ENCODE measurements at places on chromosomes 16 and 17. TPM values are rescaled to one million over a fixed set of nuclear protein-coding genes. Genes with fewer than 3 reads are reported as not detected.

GRCh38 chr17:6455321-6455705 lies 11.1 kb downstream of the PIMREG start:
- H3K27ac ChIP-seq: no peak overlapping the region
- peaks cover 30% of the 10 kb centered on the region for H3K27me3 ChIP-seq
- H3K4me3 ChIP-seq: peak overlapping the region; percentile 61
- DNase-seq: no peak

- H3K4me1 ChIP-seq: no peaks in the 10 kb centered on the region
- H3K27me3 ChIP-seq: peaks cover 82% of the 10 kb centered on the region
- no peaks in the 10 kb centered on the region for H3K36me3 ChIP-seq
- no peak overlapping the region for H3K4me3 ChIP-seq
These were observed 128.4 kb downstream of the ENGASE start for GRCh38 chr17:79203016-79203415.

DNA sequence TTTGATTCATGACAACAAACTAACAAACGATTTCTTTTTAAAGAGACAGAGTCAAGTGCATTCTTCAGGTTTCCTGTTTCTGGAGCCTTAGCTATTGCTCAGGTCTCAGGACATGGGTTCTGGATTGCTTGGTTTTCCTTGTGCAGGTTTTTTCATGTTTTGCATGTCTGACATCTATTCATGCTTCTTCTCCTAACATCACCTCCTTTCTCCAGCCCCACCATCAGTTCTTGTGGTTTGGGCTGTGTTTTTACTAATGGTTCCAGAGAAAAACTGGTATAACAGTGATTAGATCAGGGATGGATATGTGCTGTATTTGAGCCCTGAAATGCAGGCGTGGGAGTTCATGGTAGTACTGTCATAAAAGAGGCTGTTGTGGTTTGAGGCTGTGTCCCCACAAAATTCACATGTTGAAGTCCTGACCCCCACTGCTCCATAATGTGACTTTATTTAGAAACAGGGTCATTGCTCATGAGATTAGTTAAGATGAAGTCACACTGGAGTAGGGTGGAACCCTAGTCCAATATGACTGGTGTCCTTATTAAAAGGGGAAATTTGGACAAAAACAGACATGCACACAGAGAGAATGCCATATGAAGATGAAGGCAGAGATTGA lies 67.9 kb downstream of the IRX6 start:
- H3K4me3 ChIP-seq: no peak overlapping the region
- peaks cover 35% of the 10 kb centered on the region for H3K27me3 ChIP-seq
- DNase-seq: no peak
- no peak overlapping the region for H3K27ac ChIP-seq
- no peaks in the 10 kb centered on the region for H3K36me3 ChIP-seq
- peaks cover 16% of the 10 kb centered on the region for H3K4me1 ChIP-seq

The ERN2 gene
- total RNA-seq: 0.31 TPM

- peaks cover 13% of the 10 kb centered on the region for H3K4me1 ChIP-seq
- no peak for DNase-seq
- H3K36me3 ChIP-seq: peaks cover 2% of the 10 kb centered on the region
- H3K27ac ChIP-seq: no peak overlapping the region
These were observed 1.4 kb downstream of the GPS1 start for GRCh38 chr17:82053130-82053529.

The TBC1D3H gene
- total RNA-seq: not detected

GRCh38 chr17:30323262-30323894 lies 10.5 kb downstream of the TMIGD1 start:
- peaks cover 60% of the 10 kb centered on the region for H3K27me3 ChIP-seq
- DNase-seq: no peak
- no peak overlapping the region for H3K27ac ChIP-seq

The DNAI2 gene
- not detected for total RNA-seq

GRCh38 chr16:70529051-70529777 lies 5.6 kb downstream of the SF3B3 start:
- no peak for DNase-seq
- H3K27ac ChIP-seq: peak overlapping the region; percentile 71
- peaks cover 29% of the 10 kb centered on the region for H3K4me1 ChIP-seq
- peaks cover 39% of the 10 kb centered on the region for H3K36me3 ChIP-seq

DNA sequence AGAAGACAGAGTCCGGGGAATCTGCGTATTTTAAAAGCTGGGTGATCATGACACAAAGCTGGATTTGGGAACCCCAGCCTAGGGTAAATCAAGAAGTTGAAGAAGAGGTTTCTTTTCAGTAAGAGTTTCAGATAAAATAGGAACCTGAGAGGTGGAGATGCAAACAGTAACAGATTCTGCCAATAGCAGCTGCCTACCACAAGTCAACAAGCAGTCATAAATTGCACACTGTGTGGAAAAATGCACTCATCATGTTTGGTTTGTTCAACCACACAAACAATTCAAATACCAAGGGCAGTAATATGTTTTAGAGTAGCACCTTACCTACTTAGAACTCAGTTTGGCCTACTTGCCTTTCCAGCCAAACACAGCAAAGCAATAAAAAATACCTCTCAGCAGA lies 14.0 kb downstream of the MYO1D start:
- no peaks in the 10 kb centered on the region for H3K27me3 ChIP-seq
- H3K27ac ChIP-seq: peak overlapping the region; percentile 94
- no peak for DNase-seq
- H3K4me3 ChIP-seq: no peak overlapping the region
- no peaks in the 10 kb centered on the region for H3K36me3 ChIP-seq
- H3K4me1 ChIP-seq: peaks cover 37% of the 10 kb centered on the region

DNA sequence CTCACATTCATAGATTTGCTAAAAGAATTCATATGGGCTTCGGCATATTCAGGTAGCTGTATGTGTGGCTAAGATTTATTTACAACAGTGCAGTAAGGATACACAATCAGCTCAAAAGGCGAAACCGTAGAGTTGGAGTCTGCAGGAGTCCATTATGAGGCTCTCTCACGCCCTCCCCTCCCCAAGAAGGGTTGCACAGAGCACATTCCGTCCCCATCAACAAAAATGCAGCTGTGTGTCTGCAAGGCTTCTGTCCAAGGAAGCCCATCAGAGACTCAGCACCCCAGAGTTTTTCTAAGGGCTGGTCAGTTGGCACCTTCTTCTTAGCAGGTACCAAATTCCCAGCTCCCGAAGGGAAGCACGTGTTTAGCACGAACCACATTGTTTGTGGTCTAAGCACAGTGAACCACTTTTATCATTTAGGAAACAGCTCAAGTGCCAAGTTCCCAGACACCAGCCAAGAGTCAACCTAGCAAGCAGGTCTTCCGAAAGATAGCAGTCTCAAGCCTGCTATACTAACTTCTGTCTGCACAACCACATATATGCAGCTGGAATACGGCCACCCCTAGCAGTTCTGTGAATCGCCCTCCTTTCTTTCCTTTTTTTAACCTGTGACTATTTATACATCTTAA lies 28.5 kb upstream of the MEAK7 start:
- H3K27me3 ChIP-seq: no peaks in the 10 kb centered on the region
- no peak overlapping the region for H3K4me3 ChIP-seq
- H3K36me3 ChIP-seq: peaks cover 2% of the 10 kb centered on the region
- no peak for DNase-seq

- H3K27me3 ChIP-seq: no peaks in the 10 kb centered on the region
- H3K4me3 ChIP-seq: no peak overlapping the region
- H3K36me3 ChIP-seq: peaks cover 9% of the 10 kb centered on the region
- no peak for DNase-seq
These were observed 80.5 kb upstream of the CLEC18B start for GRCh38 chr16:74501484-74502478.

GRCh38 chr17:41666237-41666641 lies 22.4 kb upstream of the EIF1 start:
- peak overlapping the region; percentile 89 for H3K27ac ChIP-seq
- peak overlapping the region; percentile 70 for H3K4me3 ChIP-seq
- H3K36me3 ChIP-seq: no peaks in the 10 kb centered on the region

- peak; percentile 100 for DNase-seq
- no peak overlapping the region for H3K27ac ChIP-seq
- H3K4me3 ChIP-seq: no peak overlapping the region
- no peaks in the 10 kb centered on the region for H3K4me1 ChIP-seq
These were observed 13.4 kb downstream of the PER1 start for GRCh38 chr17:8138672-8139371.

The TEX14 gene
- total RNA-seq: 0.20 TPM

- no peak for DNase-seq
- H3K36me3 ChIP-seq: peaks cover 23% of the 10 kb centered on the region
- H3K27ac ChIP-seq: peak overlapping the region; percentile 66
- H3K4me1 ChIP-seq: peaks cover 24% of the 10 kb centered on the region
These were observed 220.7 kb upstream of the KCNJ16 start for GRCh38 chr17:69854225-69854780.

DNA sequence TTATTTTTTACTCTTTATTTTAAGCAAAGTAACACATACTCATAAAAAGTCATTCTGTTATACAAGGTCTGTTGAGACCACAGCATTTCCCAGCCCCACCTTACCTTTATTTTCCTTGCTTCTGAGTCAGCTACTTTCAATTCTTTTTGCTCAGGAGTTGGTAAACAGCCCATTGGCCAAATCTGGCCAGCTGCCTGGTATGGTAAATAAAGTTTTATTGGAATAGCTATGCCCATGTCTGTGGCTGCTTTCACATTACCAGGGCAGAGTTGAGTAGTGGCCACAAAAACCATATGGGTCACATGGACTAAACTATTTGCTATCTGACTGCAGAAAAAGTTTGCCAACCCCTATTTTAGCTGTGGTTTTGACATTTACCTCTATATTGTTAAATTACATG lies 3.4 kb upstream of the NSRP1 start:
- no peaks in the 10 kb centered on the region for H3K36me3 ChIP-seq
- H3K4me3 ChIP-seq: no peak overlapping the region
- DNase-seq: no peak
- H3K27ac ChIP-seq: no peak overlapping the region
- peaks cover 14% of the 10 kb centered on the region for H3K4me1 ChIP-seq
- no peaks in the 10 kb centered on the region for H3K27me3 ChIP-seq

The FOXN1 gene
- 0.34 TPM for total RNA-seq

The SLC5A11 gene
- total RNA-seq: 0.22 TPM

GRCh38 chr17:50514936-50515702 lies 6.9 kb downstream of the MYCBPAP start:
- peaks cover 1% of the 10 kb centered on the region for H3K27me3 ChIP-seq
- no peak overlapping the region for H3K27ac ChIP-seq
- H3K36me3 ChIP-seq: no peaks in the 10 kb centered on the region
- peaks cover 25% of the 10 kb centered on the region for H3K4me1 ChIP-seq
- no peak for DNase-seq

DNA sequence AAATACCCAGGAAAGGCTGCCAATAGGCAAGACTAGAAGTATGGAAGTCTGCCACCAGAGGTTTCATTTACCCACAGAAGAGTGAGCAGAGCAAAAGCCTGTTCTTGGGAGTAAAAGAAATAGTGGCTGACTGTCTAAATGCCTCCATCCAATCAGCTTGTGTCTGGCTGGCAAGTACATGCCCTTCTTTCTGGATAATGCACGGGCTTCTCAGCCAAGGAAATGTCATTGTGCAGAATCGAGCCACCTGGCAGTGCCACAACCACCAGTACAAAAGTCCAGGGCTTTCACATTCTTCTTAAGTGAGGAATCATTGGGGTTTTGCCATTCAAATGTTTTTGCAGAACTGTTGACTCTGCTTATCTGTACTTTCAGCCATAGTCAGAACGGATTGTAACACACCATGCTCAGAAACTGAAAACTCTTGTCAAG lies 10.1 kb upstream of the ERCC4 start:
- H3K27ac ChIP-seq: no peak overlapping the region
- H3K36me3 ChIP-seq: no peaks in the 10 kb centered on the region
- peaks cover 36% of the 10 kb centered on the region for H3K27me3 ChIP-seq

GRCh38 chr16:4537376-4538343 lies 913 bp downstream of the CDIP1 start:
- H3K36me3 ChIP-seq: peaks cover 14% of the 10 kb centered on the region
- peaks cover 11% of the 10 kb centered on the region for H3K4me1 ChIP-seq
- DNase-seq: no peak
- H3K27ac ChIP-seq: peak overlapping the region; percentile 49
- H3K4me3 ChIP-seq: peak overlapping the region; percentile 61

GRCh38 chr17:32515677-32516383 lies 29.0 kb downstream of the CDK5R1 start:
- no peaks in the 10 kb centered on the region for H3K27me3 ChIP-seq
- no peak overlapping the region for H3K4me3 ChIP-seq
- H3K27ac ChIP-seq: no peak overlapping the region

The TLCD3B gene
- 1.1 TPM for total RNA-seq

DNA sequence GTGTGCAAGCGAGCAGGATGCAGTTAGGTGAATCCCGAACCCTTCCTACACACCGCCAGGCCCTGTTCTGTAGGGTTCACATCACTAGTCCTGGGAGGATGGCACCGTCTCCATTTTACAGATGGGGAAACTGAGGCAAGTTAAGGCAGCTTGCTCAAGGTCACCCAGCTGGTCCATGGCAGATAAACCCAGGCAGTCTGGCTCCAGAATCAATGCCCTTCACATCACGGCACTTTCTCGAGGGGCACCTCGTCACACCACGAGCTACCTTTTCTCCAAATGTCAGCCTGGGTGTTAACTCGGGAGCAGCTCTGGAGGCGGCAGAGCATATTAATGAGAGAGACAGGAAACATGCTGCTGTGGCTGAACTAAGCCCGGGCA lies 9.5 kb downstream of the NOB1 start:
- no peak overlapping the region for H3K27ac ChIP-seq
- no peaks in the 10 kb centered on the region for H3K27me3 ChIP-seq
- H3K4me1 ChIP-seq: peaks cover 13% of the 10 kb centered on the region
- H3K36me3 ChIP-seq: peaks cover 48% of the 10 kb centered on the region

- H3K36me3 ChIP-seq: no peaks in the 10 kb centered on the region
- no peaks in the 10 kb centered on the region for H3K27me3 ChIP-seq
- H3K27ac ChIP-seq: peak overlapping the region; percentile 97
- H3K4me1 ChIP-seq: peaks cover 55% of the 10 kb centered on the region
- DNase-seq: no peak
These were observed 609 bp upstream of the ZNF750 start for GRCh38 chr17:82840431-82840831.

- H3K27me3 ChIP-seq: no peaks in the 10 kb centered on the region
- H3K4me3 ChIP-seq: no peak overlapping the region
- H3K27ac ChIP-seq: no peak overlapping the region
- no peak for DNase-seq
These were observed 12.2 kb downstream of the MPHOSPH6 start for GRCh38 chr16:82157836-82158235.

- no peak for DNase-seq
- no peaks in the 10 kb centered on the region for H3K36me3 ChIP-seq
- no peak overlapping the region for H3K27ac ChIP-seq
- H3K27me3 ChIP-seq: peaks cover 50% of the 10 kb centered on the region
These were observed 2.9 kb downstream of the CIITA start for GRCh38 chr16:10879681-10880589.

GRCh38 chr17:75754378-75755204 lies 10.4 kb downstream of the GALK1 start:
- peaks cover 7% of the 10 kb centered on the region for H3K4me1 ChIP-seq
- H3K36me3 ChIP-seq: peaks cover 11% of the 10 kb centered on the region
- peak overlapping the region; percentile 4 for H3K27ac ChIP-seq
- no peaks in the 10 kb centered on the region for H3K27me3 ChIP-seq
- peak overlapping the region; percentile 28 for H3K4me3 ChIP-seq

The SPATA22 gene
- total RNA-seq: not detected

Data from mesothelial cell of epicardium (in vitro differentiated cells).